ENCODE measurements at places on chromosomes 5 and 9. TPM values are rescaled to one million over a fixed set of nuclear protein-coding genes. Genes with fewer than 3 reads are reported as not detected.

RASGRF2 gene
- 55.9 TPM for total RNA-seq

CYSTM1 gene
- 6.2 TPM for total RNA-seq

GDNF gene
- 0.49 TPM for total RNA-seq

SLC1A1 gene
- 9.8 TPM for total RNA-seq

ENHO gene
- 3.4 TPM for total RNA-seq

KCNV2 gene
- total RNA-seq, result 134 TPM

FGD3 gene
- 5.6 TPM for total RNA-seq

POLE3 gene
- 41.8 TPM for total RNA-seq

CDH9 gene
- total RNA-seq, result 1.6 TPM

OCLN gene
- total RNA-seq, result 19.7 TPM

C5orf58 gene
- total RNA-seq, result not detected

SPINK5 gene
- 1.5 TPM for total RNA-seq

SPAAR gene
- 0.33 TPM for total RNA-seq

GPR107 gene
- 45.4 TPM for total RNA-seq

SLC46A2 gene
- total RNA-seq, result not detected

BTNL8 gene
- not detected for total RNA-seq

MARCOL gene
- total RNA-seq, result not detected

SV2C gene
- 3.1 TPM for total RNA-seq

PCDHGB5 gene
- total RNA-seq, result 23.4 TPM

ZDHHC12 gene
- total RNA-seq, result 10.9 TPM

CCNG1 gene
- total RNA-seq, result 300 TPM

HAPLN1 gene
- 4.8 TPM for total RNA-seq

PGM5 gene
- total RNA-seq, result 61.8 TPM

EDIL3 gene
- total RNA-seq, result 75.6 TPM

PCDHA2 gene
- 2.4 TPM for total RNA-seq

S100Z gene
- total RNA-seq, result not detected

SLC34A1 gene
- not detected for total RNA-seq

PPP3R2 gene
- 0.82 TPM for total RNA-seq

TBC1D2 gene
- 8.2 TPM for total RNA-seq

C9orf43 gene
- 0.60 TPM for total RNA-seq

CD274 gene
- total RNA-seq, result 1.4 TPM

NR5A1 gene
- not detected for total RNA-seq

DNAH5 gene
- total RNA-seq, result 0.49 TPM

PCDH12 gene
- 8.6 TPM for total RNA-seq

PTPRD gene
- total RNA-seq, result 244 TPM

ZCCHC9 gene
- total RNA-seq, result 25.2 TPM

PPP6C gene
- total RNA-seq, result 24.1 TPM

SMIM33 gene
- not detected for total RNA-seq

CMBL gene
- 13.4 TPM for total RNA-seq

MYMK gene
- total RNA-seq, result 2.1 TPM

C9 gene
- not detected for total RNA-seq

UBE2QL1 gene
- total RNA-seq, result 6.5 TPM

SPINK6 gene
- not detected for total RNA-seq

PCYOX1L gene
- 19.8 TPM for total RNA-seq

SLC4A9 gene
- not detected for total RNA-seq

PAXX gene
- 25.7 TPM for total RNA-seq

DMRTA1 gene
- total RNA-seq, result 1.8 TPM

F12 gene
- total RNA-seq, result 1.9 TPM

RNF208 gene
- total RNA-seq, result 2.7 TPM

IL33 gene
- total RNA-seq, result 25.2 TPM

NMUR2 gene
- total RNA-seq, result 0.22 TPM

IFNB1 gene
- not detected for total RNA-seq

GFPT2 gene
- 17.5 TPM for total RNA-seq
